ENCODE measurements at places on chromosomes 6 and 20. TPM values are rescaled to one million over a fixed set of nuclear protein-coding genes. Genes with fewer than 3 reads are reported as not detected.

TMEM170B gene
- 0.92 TPM for polyA plus RNA-seq

GRCh38 chr20:24701668-24702067 is 232.2 kb downstream of the SYNDIG1 start:
- DNase-seq, result no peak

GRCh38 chr6:35562060-35562459 is 49.4 kb upstream of the TULP1 start:
- DNase-seq, result no peak

DNA sequence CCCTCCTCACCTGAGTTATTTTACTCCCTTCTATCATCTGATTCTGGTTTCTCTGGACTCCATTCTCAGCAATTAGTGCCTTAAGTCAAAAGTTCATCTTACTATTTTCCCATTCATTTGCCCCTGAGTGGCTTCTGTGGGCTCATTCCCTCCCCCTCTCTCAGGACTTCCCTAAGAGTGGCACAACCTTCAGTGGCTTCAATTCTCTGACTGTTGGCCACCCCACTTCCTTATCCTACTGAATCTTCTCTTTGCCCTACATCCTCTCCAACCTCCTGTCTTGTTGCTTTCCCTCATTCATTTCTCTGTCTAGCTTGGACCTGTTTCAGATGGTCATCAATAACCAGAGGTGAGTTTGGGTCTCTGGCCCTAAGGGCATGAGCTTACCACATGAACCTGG is 61.1 kb upstream of the GLP1R start:
- DNase-seq, result no peak

GRCh38 chr6:166541366-166541765 is 45.1 kb downstream of the RAMACL start:
- no peak for DNase-seq

DNA sequence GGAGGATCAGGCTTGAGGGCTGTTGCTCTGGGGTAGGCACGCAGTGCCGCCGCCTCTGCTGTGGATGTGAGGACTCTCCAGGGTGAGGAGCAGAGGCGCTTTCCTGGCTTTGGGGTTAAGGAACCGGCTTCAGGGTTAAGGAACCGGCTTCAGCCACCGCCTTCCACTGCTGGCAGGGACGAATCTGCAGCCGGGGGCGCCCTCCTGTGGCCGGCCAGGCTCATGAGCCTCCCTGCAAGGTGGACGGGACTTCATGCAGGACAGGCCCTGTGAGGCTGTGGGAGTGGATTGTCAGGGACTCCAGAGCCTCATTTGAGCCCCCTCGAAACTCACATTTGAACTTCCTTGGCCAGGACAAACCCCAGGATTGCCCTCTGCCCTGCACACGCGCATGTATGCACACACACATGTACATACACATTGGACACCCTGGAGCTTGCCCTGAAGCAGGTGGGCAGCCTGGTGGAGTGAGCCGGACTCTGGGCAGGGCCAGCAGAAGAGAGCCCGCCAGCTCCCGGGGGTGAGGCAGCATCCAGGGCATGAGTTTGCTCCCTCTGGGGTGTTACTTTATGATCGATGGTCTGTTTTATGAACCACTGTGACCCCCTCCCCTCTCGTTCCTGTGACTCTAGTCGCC is 146.9 kb downstream of the PHACTR3 start:
- no peak for DNase-seq

GRCh38 chr6:157187182-157188083 is 135.9 kb downstream of the TMEM242 start:
- DNase-seq, result peak; percentile 63
